ENCODE measurements at places on chromosomes 5 and 9. TPM values are rescaled to one million over a fixed set of nuclear protein-coding genes. Genes with fewer than 3 reads are reported as not detected.

DNA sequence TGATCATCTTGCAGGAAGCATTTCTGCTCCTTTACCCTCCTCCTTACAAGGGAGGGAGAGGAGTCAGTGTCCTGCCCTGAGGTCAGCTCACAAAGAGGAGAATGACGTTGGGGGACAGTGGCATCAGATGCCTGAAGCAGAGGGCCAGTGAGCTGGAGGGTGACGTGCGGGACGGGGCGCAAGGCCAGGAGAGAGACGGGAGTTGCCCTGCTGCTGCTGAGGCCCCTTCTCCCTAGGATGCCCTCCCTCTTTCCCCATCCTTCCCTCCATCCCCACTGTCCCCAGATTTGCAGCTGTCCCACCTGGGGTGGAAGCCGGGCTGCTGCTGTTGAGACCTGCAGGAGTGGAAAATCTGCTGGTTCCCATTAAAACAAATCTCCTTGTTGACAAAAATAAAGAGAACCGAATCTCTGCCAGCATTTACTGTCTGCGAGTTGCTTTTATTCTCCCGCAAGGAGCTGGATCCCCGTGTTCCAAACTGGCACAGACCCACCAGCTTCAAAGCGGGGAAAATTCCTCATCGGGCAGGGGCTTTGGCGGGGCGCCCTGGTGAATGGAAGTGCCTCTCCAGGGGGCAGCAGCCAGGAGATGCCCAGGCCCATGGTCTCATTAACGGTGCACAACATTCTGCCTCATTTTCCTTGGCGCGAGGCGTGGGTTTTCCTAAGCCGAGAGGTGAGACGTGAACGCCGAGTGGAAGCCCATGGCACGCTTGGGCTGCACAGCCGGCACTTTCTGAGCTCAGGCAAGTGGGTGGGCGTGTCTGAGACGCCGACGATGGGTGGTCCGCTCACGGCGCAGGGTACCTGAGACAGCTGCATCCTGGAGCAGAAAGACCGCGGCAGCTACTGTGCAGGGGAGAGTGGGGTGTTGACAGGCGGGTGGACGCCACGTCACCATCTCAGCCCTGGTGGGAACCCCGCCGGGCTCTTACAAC is 13.9 kb upstream of the COL5A1 start:
- no peak overlapping the region for H3K4me3 ChIP-seq
- no peaks in the 10 kb centered on the region for H3K36me3 ChIP-seq
- no peaks in the 10 kb centered on the region for H3K4me1 ChIP-seq
- DNase-seq: no peak
- H3K27me3 ChIP-seq: no peaks in the 10 kb centered on the region

The DPYSL3 gene
- 110 TPM for polyA plus RNA-seq

The PDE8B gene
- polyA plus RNA-seq: 4.0 TPM

GRCh38 chr5:35903631-35904203 is 34.7 kb downstream of the CAPSL start:
- no peak overlapping the region for H3K27ac ChIP-seq
- no peaks in the 10 kb centered on the region for H3K4me1 ChIP-seq
- no peak for DNase-seq
- H3K27me3 ChIP-seq: no peaks in the 10 kb centered on the region
- no peak overlapping the region for H3K4me3 ChIP-seq
- H3K36me3 ChIP-seq: no peaks in the 10 kb centered on the region

DNA sequence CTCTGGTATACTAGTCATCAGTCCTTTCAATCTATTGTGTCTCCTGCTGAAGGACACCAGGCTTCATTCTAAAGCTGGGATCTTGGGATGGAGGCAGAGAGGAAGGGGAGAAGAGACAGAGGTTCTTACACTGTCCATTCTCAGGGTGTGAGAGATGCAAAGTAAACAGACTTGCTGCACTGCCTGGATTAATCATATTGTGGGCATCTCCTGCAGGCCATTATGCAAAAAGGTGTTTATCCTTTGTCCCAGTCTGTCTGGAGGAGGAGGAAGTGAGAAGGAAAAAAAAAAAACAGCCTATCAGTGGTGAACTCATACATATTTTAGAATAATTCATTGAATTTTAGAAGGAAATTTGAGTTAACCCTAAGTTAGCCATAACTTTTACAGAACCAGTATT is 92.9 kb upstream of the TNPO1 start:
- DNase-seq: no peak
- H3K36me3 ChIP-seq: no peaks in the 10 kb centered on the region
- no peak overlapping the region for H3K4me3 ChIP-seq
- H3K27ac ChIP-seq: no peak overlapping the region
- no peaks in the 10 kb centered on the region for H3K27me3 ChIP-seq
- no peaks in the 10 kb centered on the region for H3K4me1 ChIP-seq

The ADAMTSL2 gene
- polyA plus RNA-seq: 0.69 TPM

DNA sequence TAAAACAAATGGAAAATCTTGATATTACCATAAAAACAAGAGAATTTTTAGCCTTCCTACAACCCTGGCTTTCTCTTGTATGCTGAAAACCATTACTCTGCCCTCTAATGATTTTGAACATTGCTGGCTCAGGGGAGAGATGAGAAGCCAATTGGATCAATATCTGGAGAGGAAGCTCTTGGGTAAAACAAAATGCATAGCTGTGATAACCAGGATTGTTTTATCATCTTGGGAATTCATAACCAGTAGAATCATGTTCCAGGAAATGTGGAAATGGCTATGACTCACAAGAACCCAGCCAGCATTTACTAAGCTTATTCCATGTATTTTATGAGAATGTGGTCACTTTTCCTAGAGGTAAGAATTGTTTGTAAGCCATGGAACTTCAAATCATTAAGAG is 51.1 kb upstream of the CTNND2 start:
- no peaks in the 10 kb centered on the region for H3K4me1 ChIP-seq
- H3K4me3 ChIP-seq: no peak overlapping the region
- no peak for DNase-seq
- H3K36me3 ChIP-seq: no peaks in the 10 kb centered on the region
- H3K27me3 ChIP-seq: no peaks in the 10 kb centered on the region

DNA sequence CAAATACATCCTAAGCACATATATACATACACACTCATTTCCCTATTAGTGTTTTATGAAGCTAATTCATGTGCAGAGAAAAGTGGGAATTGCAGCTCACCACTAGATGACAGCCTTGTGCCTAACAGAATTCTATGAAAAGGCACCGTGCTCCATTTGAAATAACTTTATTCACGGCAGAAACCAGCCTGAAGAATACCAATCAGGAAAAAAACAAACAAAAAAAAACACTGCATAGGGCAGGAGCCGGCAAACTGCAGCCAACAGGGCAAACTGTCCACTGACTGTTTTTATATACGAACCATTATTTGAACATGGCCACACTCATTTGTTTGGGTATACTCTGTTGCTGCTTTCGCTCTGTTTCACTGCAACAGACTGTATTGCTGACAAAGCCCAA is 33.6 kb downstream of the ERMP1 start:
- H3K36me3 ChIP-seq: peaks cover 3% of the 10 kb centered on the region
- no peak overlapping the region for H3K4me3 ChIP-seq
- H3K4me1 ChIP-seq: peaks cover 6% of the 10 kb centered on the region
- H3K27ac ChIP-seq: no peak overlapping the region
- H3K27me3 ChIP-seq: no peaks in the 10 kb centered on the region

GRCh38 chr9:124392871-124393460 is 22.3 kb downstream of the PSMB7 start:
- H3K4me3 ChIP-seq: no peak overlapping the region
- peaks cover 7% of the 10 kb centered on the region for H3K4me1 ChIP-seq
- no peaks in the 10 kb centered on the region for H3K27me3 ChIP-seq
- DNase-seq: no peak

DNA sequence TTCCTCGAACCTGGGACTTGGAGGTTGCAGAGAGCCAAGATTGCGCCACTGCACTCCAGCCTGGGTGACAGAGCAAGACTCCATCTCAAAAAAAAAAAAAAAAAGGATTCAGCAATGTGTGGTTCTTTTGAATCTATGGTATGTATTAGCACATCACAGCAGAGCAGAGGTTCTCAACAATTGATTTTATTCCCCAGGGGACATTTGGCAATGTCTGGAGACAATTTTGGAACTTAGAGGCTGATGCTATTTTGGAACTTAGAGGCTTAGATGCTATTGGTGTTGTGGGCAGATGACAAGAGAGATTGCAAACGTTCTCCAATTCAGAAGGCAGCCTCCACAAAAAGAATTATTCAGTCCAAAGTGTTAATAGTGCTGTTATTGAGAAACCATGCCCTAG is 115.2 kb downstream of the TMC1 start:
- no peak overlapping the region for H3K4me3 ChIP-seq
- H3K36me3 ChIP-seq: no peaks in the 10 kb centered on the region
- no peaks in the 10 kb centered on the region for H3K27me3 ChIP-seq
- H3K27ac ChIP-seq: no peak overlapping the region
- no peak for DNase-seq

DNA sequence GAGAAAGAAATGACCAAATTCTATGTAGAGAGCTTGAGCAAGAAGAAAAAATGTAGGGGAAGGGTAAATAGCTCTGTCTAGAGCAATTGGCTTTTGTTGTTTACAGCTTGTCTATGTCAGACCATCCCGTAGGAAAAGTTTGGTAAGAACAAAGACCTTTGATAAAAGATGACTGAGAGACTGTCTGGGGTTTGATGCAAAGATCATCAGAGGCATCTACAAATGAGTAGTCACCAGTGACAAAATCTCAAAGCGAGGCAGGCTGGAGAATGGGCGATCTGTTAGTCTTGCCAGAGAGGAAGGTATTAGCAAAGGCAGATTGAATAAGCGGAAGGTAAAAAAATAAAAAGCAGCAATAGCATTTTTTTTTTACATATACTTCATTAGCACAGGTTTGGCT is 125.0 kb upstream of the RASGRF2 start:
- no peaks in the 10 kb centered on the region for H3K27me3 ChIP-seq
- H3K36me3 ChIP-seq: no peaks in the 10 kb centered on the region
- H3K27ac ChIP-seq: no peak overlapping the region

The IER5L gene
- 11.6 TPM for polyA plus RNA-seq
